DMS53 (cell line): ENCODE measurements at places on chromosomes 2 and 18.

DNA sequence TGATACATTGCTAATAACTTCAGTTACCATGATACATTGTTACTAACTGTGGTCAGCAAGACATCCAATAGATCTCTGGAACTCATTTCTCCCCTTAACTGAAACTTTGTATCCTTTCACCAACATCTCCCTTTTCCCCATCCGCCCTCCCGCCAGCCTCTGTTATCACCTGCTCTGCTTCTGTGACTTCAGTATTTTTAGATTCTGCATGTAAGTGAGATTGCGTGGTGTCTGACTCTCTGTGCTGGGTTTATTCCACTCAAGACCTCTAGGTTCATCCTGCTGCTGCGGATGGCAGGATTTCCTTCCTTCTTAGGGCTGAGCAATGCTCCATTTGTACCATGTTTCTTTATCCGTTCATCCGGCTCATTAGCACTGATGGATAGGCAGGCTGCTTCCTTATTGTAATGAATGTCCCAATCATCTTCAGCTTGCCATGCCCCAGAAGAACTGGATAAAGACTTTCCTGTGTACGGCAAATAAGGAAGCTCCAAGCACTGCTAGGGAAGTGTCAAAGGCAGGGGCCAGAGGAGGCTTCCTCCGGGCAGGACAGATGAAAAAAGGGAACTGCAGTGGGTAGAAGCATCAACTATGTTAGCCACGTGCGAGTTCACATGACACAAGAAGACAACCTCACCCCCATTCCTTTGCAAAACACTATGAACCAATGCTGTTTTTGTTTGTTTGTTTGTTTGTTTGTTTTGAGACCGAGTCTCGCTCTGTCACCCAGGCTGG, 113.4 kb downstream of the EIPR1 start:
- no peak for DNase-seq

DNA sequence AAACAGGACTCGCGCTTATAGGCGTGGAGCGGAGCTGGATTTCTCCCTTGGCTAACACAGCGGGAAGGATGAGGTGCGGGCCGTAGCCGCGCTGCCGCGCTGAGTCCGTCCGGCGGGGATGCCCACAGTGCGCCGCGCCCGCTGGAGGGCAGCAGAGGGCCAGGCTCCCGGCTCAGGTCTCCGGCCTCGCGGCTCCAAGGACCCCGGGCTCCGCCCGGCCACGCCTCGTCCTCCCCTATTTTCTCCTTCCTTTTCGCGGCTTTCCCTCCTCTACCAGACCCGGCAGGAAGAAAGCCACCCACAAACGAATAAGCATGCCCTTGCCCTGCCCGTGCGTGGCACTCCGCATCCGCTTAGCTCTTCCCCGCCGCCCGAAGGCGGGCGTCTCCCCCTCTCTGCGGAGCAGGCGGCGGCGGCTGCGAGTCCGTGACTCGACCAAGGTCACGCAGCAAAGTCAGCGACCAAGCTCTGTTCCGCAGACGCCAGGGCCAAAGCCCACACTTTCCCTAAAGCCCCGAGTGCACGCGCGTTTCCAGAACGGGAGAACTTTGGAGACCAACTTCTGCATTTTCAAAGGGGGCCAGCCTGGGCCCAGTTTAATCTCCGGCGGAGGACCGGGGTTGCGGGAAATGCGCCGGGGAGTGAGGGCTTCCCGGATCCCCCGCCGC, 48.5 kb downstream of the KCNIP3 start:
- DNase-seq, result peak; percentile 94

GRCh38 chr2:149098701-149099100, 60.2 kb downstream of the LYPD6B start:
- DNase-seq, result no peak

- no peak for DNase-seq
Measured at GRCh38 chr18:5268874-5269273, 26.7 kb downstream of the ZBTB14 start.

GRCh38 chr2:98280376-98281102, 65.7 kb upstream of the CNGA3 start:
- DNase-seq, result peak; percentile 75
